ENCODE measurements at places on chromosomes 2 and 18. TPM values are rescaled to one million over a fixed set of nuclear protein-coding genes. Genes with fewer than 3 reads are reported as not detected.

GRCh38 chr18:70072678-70073077, 125.0 kb upstream of the CD226 start:
- no peak for DNase-seq

DNA sequence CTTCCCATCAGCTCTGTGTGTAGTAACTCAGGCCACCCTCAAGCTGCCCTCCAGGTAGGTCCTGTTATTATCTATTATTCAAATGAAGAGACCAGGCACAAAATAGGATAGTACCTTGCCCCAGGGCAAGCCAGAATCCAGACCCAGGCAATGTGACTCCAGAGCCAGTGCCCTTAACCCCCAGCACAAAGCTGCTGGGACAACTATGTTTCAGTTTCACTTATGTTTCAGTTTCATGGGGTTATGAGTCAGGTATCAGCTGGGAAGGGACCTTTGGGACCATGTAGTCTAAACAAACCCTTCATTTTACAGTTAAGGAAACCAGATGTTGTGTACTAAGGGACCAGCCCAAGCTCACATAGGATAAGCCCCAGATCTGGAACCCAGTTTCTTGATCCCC, 10.0 kb downstream of the HK2 start:
- peak; percentile 86 for DNase-seq

DNA sequence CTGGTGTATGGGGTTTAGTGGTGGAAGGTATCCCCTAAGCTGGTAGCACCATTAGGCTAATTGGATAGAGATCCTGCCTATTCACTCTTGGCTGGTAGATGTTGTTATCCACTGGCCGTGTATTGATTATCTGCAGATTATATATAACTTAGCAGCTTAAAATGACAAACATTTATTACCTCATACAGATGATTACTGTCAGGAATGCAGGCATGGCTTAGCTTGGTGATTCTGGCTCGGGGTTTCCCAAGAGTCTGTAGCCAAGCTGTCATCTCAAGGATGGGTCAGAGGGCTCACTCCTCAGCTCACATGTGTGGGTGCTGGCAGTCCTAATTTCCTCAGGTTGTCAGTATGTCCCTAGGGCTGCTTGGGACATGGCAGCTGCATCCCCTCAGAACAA, 465.8 kb downstream of the PARD3B start:
- no peak for DNase-seq

DNA sequence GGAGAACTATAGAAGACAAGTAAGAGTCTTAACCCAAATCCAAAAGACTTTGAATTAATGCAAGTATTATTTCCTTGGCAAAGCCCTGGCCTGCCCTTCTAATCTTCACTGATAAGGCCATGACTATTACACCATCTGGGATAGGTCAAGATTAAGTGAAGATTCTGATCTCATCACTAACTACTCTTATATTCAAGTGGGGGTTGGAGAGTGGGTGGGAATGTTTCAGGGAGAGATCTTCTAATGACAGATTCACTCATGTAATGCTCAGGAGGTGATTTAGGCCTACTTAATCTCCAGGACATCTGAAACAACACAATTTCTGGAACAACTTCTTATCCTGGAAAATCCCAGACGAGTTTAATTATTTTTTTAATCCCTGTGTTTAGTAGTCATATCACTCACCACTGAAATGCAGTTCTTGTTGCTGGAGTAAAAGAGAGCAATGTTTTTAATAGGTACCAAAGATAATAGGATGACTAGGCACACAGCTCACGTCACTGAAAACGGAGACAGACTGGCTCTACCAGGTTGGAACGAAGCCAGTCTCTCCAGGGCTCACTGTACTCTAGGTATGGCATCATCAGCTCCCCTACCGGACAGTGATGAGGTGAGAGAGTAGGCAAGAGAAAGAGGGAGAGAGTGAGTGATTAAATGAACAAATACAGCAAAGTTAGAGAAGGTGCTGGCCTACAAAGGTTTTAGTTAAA, 133.1 kb downstream of the NCKAP5 start:
- DNase-seq, result no peak

DNA sequence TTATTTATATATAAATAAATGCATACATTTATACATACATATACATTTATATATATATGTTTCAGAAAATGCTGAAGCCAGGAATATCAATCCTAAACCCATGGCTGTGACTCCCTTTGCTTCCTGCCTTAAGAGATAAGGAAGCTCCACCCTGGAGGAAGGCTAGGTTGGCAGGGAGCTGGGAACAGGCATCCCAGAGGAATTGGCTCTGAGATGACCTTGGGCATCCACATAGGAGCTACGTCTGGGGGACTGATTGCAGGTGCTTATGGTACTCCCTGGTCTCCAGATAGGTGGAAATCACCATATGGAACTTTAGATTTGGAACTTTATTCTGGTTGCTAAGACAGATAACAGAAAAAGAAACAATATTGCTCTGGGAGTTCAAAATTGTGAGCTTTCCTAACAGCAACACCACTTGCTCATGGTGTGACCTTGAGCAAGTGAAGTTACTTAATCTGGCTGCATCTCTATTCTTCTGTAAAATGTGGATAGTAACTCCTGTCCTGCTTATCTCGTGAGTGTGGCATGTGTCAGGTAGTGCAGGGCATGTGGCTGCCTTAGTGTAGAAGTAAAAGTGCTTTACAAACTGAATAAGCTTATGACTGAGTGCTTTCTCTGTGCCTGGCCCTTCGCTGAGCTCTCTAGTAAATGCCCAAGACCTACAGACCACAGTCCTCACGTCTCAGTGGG, 341.0 kb downstream of the MEIS1 start:
- DNase-seq, result no peak

- peak; percentile 81 for DNase-seq
Observed at GRCh38 chr2:181106789-181107627, 126.6 kb downstream of the UBE2E3 start.

GRCh38 chr2:156526950-156527636, 90.9 kb downstream of the GPD2 start:
- no peak for DNase-seq

DNA sequence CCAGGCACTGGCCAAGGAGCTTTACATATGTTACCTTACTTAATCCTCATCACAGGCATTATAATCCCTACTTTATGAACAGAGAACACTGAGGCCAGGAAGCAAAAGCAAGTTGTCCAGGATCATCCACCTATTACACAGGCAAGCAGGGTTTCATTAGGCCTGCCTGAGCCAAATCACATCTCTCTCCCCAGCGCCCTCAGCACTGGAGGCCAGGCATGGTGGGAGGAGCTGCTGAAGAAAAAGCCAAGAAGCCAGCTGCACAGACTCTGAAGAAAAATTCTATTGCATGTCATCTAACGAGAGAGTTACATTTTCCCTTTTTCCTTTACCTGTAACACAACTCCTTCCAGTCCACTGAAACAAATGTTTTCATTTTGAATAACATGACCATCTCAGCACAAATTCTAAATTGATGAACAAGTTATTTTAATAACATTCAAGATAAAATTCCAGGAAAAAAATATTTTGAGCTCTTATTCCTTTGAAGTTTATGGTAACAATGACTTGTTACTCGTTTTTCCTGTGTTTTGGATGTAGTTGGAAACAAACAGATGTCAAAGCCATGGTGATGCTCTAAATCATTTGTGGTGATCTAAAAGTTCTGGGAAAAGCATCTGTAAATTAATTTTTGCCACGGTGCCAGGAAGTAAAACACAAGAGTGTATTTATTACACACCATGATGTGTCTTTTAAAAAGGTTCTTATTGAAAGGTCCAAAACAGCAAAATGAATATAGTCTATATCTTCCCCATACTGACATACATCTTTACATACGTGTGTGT, 139.0 kb upstream of the ITGB6 start:
- DNase-seq, result no peak

DNA sequence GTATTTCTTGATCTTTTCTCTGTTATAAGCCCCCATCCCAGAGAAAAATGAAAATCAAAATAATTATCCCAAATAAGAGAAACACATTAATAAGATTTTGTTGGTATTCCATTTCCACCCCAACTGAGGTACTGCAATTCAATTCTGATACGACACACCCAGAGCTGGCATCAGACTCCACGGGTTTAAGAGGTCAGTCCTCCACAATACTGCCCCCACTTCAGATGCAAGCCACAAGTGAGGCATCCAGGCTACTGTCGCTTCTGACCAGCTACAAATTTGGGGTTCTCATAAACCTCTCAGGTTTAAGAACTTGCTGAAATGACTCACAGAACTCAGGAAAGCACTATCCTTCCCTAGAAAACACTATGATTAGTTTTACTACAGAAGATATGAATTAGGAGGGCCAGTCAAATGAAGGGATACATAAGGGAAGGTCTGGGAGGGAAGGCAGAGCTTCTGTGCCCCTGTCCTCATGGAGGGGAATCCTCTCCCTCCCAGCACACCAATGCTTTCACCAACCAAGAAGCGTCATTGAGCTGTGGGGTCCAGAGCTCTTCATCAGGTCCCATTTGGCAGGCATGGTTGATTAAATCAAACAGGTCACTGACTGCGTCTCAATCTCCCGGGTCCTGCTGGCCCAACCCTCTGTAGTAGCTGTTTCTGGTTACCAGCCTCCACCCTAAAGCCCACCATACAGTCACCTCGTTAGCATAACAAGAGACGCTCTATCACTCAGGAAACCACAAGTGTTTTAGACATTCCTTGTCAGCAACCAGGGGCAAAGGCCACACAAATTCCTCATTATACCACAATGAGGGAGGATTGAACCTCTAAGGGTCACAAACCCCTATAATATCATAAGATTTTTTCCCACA, 46.2 kb downstream of the IWS1 start:
- DNase-seq, result no peak

DNA sequence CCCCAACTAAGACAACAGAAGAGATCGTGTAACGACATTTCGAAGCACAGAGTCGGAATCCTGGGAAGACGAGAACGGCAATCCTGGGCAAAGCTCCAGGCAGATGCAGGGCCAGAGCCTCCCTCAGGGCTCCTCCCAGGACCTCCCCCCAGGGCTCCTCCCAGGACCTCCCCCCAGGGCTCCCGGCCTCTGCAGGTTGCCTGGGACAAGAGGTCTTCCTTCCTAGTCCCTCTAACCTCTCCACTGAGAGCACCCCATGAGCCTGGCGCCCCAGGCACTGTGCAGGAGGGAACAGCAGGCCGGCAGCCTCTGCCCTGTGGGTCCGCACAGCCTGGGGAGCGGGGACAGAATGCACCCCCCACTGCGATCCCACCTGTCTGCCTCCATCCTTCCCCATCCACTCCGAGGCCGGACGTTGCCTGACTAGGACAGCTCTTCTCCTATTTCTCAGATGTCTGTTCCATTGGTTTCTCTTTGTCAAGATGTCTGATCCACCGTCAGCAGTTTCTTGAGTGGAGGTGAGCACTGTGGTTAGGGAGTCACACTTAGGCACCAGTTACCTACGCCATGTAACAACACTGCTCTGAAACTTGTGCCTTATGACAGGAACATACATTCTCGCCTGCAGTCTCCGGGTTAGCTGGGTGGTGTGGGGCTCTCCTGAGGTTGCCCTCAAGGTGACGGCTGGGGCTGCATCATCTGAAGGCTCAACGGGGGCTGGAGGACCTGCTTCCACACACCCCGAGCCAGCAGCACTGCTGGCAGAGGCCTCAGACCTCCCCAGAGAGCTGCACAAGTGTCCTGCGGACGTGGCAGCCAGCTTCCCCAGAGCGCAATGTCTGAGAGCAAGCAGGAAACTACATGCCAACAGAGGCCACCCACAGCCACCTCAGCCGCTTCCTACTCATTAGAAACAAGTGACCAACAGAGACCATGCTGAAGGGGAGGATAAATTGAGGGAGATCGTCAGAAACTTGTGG, 28.9 kb downstream of the ADI1 start:
- DNase-seq, result no peak

GRCh38 chr2:144516981-144517865, 2.7 kb downstream of the ZEB2 start:
- DNase-seq, result peak; percentile 85

DNA sequence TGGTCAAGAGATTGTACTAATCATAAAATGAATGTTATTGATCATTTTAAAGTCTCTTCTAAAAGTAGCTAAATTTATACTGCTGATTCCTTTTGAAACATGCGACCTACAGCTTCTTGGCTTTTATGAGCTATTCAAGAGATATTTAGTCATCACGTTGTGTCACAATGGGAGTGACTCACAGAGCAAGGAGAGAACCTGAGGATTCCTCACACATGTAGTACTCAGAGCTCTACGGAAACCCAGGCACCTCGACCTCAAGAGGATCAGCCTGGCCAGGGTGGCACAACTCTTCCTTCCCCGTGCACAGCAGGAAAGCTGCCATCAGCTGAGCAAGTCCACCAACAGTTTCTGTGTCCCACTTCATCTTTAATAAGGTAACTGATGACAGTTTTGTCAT, at the start of gene DHRS9:
Gene DHRS9 (plus strand): TSS at position 223 of the 400 bp plus-strand sequence. CDS start 12,019 bp downstream, outside the sequence.
- no peak for DNase-seq

DNA sequence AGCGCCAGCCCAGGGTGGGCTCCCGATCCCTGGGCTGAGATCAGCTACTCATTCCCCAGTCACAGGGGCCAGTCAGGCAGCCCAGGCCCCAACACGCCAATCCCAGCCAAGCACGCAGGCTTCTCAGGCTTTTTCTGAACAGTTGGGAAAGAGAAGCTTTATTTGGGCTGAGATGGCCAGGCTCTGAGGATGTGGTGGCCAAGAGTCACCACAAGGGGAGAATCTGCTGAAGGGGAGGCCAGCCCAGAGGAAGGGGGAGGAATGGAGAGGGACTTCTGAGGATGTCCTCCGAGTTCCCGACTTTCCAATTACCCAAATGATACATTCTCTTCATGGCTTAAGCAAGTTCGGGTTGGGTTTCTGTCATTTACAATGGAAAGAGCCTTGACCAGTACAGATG, 2.8 kb upstream of the DIPK1C start:
- no peak for DNase-seq

GRCh38 chr18:45378933-45379332, 236.3 kb upstream of the SLC14A2 start:
- no peak for DNase-seq

DNA sequence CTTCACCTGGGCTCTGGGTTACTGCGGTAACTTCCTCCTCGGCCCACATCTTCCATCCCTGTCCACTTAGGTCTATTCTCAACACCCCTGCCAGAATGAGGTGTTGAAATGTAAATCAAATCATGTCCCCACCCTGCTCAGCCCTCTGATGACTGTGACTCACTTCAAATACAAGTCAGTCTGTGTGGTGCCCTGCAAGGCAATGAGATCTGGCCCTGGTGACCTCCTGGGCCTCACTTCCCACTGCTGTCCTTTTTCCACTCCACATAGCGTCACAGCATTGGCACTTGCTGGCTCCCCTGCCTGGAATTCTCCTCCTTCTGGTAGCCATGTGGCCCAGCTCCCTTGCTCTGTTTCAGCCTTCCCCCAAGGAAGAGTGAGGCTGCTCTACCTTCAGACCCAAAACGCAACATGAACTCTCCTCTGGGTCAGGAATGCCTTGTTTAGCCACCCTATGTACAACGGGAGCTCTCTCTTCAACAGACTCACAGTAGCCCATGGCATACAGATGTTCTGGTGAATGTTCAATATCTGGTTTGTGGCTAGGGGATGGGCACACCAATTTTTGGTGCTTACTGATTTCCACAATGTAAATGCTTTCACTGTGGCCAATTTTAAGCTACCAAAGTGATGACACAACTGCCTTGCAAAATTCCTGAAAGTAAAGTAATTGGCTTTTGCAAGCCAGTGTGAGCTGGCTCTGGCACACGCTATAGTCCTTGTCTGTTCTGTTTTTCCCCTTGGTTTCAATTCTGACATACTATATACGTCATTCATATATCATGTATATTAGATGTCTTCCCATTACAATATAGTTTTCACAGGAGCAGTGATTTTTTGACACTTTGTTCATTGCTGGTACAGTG, 550.3 kb upstream of the HS6ST1 start:
- DNase-seq, result no peak

The RHOB gene
- 16.4 TPM for total RNA-seq

The UBXN4 gene
- 127 TPM for total RNA-seq

The ABCA12 gene
- total RNA-seq, result not detected

The SCYGR8 gene
- total RNA-seq, result not detected

The DTNB gene
- total RNA-seq, result 30.5 TPM

The STK25 gene
- 145 TPM for total RNA-seq

The POTEI gene
- not detected for total RNA-seq

The SERPINB10 gene
- not detected for total RNA-seq

All from activated CD4-positive, alpha-beta T cell treated with anti-CD3 and anti-CD28 coated beads, Interleukin-2, amount 10 ng/mL, durations not matched to agents 24 days and 14 days (primary cell).